ENCODE measurements at places on chromosomes 2 and 18. TPM values are rescaled to one million over a fixed set of nuclear protein-coding genes. Genes with fewer than 3 reads are reported as not detected.

Gene SNORC
- 3.0 TPM for polyA plus RNA-seq

Gene ATP6V1C2
- 2.7 TPM for polyA plus RNA-seq

Gene C2orf80
- polyA plus RNA-seq = not detected

Gene LCT
- 0.03 TPM for polyA plus RNA-seq

All from muscle of back (tissue), 13 donors.